ENCODE measurements at places on chromosomes 5 and 9.

DNA sequence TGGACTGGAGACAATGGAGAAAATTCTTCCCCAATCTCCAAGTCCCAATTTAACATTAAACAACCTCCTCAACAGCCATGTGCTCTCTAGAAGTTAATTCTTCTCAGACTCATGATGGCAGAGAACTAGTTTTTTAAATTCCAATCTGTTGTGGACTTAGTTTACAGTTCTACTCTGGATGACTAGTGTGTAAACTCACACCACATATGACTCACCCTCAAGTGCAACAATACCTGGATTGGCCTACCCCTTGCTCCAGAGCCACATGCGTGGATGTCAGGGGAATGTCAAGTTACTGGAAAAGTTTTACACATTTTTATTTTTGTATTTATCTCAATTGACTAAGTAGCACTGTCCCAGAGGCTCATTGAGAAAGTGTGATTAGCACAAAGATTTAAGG is 136.0 kb upstream of the EFNA5 start:
- DNase-seq, result no peak

DNA sequence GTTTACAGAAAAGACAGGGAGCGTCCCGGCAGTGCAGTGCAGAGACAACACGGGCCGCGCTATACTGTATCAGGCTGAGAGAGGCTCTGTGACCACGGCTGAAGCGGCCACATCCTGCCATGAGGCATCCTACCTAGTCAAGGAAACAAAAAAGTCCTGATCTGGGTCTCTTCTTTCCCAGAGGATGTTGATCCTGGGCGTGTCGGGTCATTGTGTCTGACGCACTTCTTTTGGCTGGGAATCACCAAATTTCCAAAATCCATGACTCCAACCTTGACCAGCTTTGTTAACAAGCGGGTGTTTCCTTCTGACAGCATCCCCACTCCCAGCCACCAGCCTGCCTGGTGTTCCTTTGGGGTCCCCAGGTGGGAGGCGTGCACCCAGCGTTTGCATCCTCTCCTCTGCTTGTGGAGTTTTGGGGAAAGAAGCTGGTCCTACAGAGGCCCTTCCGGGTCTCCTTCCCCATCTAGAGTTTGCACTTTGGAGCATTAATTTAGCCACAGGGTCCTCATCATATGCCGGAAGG is 91.4 kb upstream of the RAI14 start:
- DNase-seq, result no peak

DNA sequence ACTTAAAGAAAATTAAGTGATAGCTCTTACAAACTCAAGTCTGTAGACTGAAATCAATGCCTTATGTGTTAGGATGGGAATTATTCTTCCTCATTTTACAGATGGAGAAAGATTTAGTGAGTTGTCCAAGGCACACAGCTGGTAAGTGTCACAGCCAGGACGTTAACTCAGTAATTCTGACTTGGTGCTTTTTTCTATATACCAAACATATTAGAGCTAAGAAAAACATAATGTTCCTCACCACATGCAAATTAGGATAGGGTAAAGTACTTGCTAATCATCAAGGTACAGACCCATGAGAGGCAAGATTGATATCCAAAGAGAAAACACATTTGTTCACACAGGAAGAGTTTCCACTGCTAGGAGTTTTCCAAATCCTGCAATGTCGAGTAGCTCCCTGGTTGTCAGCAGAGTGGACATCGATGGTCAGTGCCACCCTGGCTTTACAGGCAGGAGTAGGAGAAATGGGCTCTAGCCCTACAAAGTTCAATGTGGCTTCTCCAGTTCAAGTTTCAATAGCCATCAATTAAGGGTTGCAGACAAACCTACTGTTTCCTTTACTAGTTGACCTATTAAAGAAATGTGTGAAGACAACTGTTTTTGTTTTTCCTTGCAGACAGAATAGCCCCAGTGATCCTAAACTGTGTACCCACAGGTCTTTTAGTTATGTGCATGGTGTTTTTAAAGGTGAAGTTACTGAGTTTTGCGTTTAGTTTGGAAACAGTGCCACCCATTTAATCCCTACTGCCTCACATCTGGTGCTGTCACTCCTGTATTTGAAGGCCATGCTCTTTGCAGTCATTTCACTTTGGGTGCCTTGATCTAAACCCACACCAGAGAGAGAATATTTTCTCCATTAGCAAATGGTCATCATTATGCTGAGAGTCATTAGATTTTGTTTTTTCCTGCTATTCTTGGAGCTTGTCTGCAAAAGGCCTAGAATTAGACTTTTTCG is 460.8 kb upstream of the SMARCA2 start:
- DNase-seq, result no peak

DNA sequence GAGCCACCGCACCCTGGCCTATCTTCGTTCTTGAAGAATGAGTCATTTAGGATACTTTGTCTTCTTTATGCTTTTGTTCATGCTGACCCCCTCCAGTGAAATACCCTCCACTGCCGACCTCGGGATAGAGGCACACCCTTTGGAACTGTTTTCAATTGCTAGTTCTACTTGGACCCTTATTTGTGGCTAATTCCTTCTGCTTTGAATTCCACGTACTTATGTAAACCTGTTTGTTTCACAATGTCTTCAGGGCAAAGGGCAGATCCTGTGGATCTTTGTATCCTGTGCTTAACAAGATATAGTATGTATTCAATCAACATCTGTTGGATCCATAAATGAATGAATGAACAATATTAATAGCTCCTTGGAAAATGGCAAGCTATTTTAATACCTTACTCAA is 19.6 kb upstream of the AOPEP start:
- DNase-seq, result no peak

- no peak for DNase-seq
These were observed 82.6 kb upstream of the LMX1B start for GRCh38 chr9:126531035-126531571.

DNA sequence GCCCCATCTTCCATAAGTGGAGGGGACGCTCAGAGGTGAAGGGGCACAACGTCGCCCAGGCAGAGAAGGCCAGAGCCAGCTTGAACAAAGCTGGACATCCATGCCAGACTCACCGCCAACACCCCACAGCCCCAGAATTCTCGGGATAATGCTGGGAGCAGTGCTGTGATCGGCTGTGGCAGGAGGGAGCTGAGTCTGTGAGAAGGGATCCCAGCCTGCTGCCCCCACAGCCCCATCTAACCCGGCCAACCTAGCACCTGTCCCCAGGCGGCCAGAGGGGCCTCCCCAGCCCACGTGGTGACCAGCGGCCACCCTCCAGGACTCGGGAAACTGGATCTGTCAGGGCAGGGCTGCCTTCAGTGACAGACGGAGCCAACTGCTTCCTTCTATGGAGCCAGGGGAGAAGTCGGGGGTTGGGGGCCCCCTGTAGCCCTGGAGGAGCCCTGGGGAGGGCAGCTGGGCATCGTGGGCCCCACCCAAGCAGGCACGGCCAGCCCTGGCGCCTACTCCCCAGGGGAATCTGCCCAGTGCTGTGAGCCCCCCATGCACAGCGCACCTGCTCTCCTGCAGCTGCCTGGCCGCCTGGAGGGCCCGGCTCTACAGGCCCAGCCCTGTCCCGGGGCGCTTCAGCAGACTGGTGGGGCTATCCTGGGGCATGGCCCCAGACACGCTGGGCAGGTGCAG is 6.0 kb downstream of the BRD3 start:
- no peak for DNase-seq

GRCh38 chr9:18359335-18359734 is 114.6 kb upstream of the ADAMTSL1 start:
- no peak for DNase-seq

- no peak for DNase-seq
These were observed 153.2 kb upstream of the MAST4 start for GRCh38 chr5:66442951-66443445.

DNA sequence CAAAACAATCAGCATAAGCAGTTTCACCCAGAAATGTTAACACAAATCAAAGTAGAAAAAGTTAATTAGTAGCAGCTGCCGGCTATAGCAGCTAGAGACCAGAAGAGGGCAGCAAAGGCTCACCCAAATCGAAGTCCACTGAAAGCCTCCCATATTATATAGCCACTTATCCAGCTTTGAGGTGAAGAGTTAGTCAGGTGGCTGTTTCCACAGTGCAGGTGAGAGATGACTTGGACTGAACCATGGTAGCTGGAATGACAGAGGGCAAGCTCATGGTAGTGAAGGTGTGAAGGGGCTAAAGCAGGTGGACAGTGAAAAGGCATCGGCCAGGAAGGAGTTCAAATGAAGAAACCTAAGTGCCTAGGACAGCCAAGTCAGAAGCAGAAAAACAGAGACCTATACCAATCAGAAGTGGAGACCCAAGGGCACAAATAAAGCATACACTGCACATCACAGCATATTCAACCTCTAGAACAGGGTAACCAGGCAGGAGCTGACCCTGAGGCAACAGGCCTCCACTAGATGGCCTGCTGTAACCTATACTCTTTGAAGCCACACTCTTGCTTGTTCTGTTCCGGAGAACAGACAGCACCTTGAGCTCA is 7.2 kb upstream of the RNF38 start:
- DNase-seq, result peak; percentile 81

- DNase-seq, result no peak
These were observed 27.2 kb downstream of the NDUFAF2 start for GRCh38 chr5:60972231-60972630.

GRCh38 chr5:169548315-169548714 is 35.3 kb upstream of the SPDL1 start:
- DNase-seq, result no peak

DNA sequence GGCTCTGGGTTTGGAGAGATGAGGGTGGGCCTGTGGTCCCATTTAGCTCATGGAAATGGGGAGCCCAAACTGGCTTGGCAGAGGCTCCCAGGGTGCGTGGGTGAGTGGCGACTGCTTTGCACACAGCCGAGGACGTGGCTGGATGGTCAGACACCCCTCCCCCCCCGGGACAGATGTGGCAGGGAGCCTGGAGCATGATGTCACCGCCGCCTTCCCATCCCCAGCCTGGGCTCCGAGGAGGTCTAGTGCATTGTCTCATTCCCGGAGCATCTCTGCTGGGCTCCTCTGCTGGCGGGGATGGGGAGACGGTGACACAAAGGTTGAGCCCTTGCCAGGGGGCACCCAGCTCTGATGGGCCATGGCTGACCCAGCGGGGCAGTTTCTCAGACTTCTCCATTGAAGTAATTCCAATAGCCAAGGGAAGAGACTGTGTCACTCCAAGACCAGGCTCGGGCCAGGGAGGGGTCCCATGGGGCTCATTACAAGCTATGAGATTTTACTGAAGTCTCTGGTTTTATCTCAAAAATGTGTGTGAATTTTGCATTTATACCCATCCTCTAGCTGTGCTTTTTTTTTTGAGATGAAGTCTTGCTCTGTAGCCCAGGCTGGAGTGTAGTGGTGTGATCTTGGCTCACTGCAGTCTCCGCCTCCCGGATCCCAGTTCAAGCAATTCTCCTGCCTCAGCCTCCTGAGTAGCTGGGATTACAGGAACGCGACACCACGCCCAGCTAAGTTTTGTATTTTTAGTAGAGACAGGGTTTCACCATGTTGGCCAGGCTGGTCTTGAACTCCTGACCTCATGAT is 36.1 kb downstream of the HMCN2 start:
- no peak for DNase-seq

GRCh38 chr5:112174959-112175594 is 244.0 kb downstream of the EPB41L4A start:
- DNase-seq, result peak; percentile 57

DNA sequence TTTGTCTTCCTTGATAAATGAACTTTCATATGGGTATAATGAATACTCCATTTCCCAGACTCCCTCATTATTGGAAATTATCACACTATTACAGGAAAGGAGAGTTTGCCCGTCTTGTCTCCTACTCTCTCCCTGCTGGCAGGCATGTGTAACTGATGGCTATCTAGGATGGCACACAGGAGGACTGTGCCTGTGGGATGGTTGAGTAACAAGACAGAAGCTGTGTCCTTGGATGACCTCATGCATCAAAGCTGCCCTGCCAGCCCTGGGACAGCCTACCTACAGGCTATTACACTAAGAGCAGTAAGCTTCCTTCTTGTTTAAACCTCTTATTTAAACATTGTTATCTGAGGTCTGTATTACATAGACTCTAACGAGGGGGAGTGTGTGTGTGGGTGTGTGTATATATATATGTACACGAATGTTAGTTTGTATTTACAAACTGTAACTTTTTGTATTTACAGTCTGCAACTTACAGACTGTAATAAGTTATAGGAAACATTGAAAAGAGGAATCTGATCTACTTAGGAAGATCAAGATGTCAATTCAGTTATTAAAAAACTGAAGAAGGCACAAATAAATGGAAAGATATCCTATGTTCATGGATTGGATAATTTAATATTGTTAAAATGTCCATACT is 247.6 kb upstream of the ACO1 start:
- no peak for DNase-seq

DNA sequence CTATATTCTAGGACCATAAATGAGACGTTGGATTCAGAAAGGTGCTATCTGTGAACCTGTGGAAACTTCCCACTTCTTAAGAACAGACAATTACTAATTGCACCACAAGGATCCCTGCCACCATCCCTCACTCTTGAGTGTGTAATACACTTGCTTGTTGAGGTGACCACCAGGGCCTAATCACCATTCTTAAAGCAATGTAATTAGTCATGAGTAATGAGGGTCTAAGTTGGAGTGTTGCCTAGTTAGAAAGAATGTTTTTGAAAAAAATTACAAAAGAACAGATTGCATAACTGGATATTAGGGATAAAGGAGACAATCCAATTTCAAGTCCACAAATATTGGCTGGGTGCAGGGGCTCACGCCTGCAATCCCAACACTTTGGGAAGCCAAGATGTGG is 56.9 kb upstream of the TRIO start:
- DNase-seq, result no peak

DNA sequence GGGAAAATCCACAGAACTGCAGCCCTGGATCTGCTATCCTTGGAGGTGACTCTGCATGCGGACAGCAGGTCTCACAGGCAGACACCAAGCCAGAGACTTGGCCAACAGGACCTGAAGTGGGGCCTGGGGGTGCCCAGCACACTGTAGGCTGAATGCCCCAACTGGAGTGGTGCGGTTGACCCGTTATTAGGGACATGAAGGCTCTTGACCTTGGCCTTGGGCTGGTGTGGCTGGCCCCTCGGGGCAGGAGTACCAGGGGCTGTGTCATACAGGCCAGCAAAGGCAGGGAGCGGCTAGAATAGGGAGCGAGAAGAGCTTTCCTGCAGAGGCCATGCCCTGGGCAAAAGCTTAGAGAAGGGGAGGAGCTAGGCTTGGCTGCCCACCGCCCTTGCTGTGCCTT is 153.2 kb upstream of the MVB12B start:
- no peak for DNase-seq

- DNase-seq, result no peak
These were observed 10.4 kb upstream of the SLC36A2 start for GRCh38 chr5:151357792-151358191.

DNA sequence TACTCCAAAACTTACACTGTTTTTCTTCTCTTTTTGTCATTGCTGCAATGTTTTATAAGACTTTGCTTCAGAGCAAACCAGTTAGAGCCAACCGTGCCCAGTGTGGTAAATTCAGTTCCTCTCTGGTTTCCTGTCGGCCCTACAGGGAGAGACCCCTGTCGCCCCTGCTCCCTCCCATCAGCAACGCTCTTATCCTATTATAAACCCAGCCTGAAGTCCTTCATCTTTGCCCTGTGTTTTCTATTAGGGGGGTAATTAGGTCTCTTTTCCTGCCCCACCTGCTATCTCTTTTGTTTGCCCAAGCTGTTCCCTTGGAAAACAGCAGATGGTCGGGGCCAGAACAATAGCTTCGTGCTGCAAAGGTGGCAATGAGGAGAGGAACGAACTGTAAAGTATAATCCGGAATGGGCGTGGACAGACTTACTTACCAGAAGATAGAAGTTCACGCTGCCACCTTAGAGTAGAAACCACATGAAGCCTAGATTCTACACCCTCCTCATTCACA is 21.4 kb upstream of the OTULINL start:
- peak; percentile 8 for DNase-seq

- no peak for DNase-seq
These were observed 2.4 kb downstream of the FGFR4 start for GRCh38 chr5:177089127-177089526.

GRCh38 chr5:776862-777711 is 7.4 kb downstream of the ZDHHC11B start:
- no peak for DNase-seq
